ENCODE measurements at places on chromosomes 6 and 20.

DNA sequence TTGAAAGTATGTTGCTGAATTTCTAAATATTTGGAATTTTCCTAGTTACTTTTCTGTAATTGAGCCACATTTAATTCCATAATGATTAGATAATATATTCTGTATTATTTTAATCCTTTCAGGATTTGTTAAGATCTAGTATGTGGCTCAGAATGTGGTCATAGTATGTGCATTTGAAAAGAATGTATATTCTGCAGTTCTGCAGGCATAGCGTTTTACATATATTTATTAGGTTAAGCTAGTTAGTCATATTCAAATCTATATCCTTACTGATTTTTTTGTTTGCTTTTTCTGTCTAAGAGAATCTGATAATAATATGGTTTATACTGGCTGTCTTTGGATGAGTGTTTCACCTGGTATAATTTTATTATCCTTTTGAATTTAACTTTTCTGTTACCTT, 33.2 kb downstream of the LIN28B start:
- DNase-seq: no peak

- no peak for DNase-seq
Measured at GRCh38 chr6:106256201-106256968, 69.2 kb downstream of the ATG5 start.

DNA sequence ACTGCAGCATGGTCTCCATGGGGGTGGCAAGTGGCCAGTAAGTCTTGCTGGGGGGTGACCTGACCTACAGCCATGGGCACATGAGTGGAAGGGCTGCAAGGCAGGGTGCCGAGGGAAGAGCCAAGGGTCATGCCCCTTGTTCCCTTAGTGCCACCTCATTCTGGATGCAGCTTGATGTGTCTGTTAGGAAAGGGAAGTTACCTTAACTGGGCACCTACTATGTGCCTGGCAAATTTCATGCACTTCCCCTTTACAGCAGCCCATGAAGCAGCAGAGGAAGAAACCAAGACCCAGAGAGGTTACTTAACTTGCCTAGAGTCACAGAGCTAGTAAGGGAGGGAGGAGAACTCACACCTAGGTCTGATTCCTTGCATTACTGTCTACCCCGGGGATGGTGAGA, 174.0 kb downstream of the MRPL14 start:
- no peak for DNase-seq

- DNase-seq: no peak
Measured at GRCh38 chr6:128179876-128180438, 279.1 kb upstream of the THEMIS start.

DNA sequence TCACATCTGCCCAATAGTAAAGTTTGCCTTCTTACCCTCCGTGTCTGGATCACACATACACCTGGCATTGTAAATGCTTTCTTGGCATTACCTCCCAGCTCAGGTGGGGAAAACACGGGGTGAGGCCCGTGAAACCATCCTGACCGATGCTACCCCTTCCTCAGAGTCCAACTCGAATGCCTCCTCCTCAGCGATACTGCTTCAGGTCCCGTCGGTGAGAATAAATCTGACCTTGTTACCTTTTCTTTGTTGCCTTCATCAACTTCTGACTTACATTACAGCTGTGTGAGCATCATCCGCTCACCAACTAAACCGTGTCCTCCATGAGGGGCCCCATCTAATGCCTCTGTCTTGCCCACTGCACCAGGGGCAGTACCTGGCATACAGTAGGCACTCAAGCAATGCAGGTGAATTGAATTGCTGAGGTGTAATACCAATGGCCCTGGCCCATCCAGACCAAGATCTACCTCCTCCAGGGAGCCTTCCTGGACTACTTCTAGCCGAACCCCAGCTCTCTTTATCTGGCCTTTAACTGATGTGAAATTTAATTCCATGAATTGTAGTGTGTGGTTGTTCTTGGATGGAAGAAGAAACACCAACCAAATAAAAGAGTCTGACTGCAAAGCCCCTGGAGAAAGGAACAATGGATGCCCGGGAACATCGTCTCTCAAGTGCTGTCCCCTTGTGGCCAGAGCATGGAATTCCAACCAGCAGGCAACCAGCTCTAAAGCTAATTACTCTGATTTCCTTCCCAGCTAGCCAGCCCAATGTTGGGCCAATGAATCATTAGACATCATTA, 141.5 kb downstream of the ANKRD60 start:
- no peak for DNase-seq
